ENCODE measurements at places on chromosomes 1 and 21.
A peak's percentile ranks its signal among the peaks of the same experiment; 100 is the strongest.

GRCh38 chr1:53617851-53618499, 121.0 kb downstream of the GLIS1 start:
- no peak for DNase-seq

DNA sequence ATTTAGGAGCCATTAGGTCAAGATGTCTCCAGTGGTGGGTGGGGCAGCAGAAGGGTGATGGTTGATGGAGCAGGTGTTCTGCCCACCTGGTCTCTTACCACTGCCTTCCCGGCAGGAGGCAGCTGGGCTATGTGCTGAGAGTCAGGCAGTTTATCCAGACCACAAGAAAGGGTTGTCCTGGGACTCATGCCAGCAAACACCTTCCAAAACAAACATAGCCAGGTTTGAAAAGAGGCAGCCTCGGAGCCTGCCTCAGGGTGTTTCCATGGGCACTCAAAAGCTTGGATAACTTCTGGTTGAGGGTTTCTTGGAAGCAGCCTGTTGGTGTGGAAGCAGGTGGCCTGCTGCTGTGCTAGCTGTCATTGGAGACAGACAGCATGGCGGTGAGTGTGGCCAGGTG, 187.2 kb downstream of the PCP4 start:
- DNase-seq: no peak

GRCh38 chr1:49229555-49229954, 452.9 kb upstream of the BEND5 start:
- no peak for DNase-seq

DNA sequence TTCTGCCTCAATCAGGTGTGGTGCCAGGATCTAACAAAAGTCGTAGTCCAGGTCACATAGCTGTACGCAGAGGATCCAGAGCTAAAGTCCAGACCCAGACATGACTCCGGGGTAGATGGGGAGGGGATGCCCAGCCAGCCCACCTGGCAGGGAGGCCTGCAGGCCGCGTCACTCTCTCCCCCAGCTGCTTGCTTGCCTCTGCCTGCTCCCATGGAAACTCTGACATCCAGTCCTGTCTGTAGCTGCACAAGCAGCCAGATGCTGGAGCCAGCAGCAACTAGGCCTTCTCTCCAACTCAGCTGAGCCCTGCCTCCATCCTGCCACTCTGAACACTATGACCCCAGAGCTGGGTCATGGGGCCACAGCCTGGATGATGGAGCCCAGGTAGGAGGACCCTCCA, 8.1 kb downstream of the COL8A2 start:
- no peak for DNase-seq

DNA sequence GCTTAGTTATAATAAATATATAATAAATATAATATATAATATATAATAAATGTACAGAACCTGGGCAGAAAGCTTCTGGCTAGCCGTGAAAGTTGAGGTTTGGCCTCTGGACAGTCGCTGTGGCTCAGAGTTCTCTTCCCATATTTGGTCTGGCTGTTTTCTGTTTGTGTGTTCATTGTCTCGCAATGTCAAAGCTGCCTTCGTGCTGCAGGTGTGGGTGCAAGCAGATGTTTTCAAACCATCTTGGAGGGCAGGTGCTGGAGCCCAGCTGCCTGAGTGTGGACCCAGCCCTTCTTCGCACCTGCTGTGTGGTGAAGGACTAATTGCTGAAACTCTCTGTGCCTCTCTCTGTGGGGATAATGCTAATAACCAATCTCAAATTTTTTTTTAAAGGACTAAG, 3.6 kb upstream of the CSTB start:
- no peak for DNase-seq

GRCh38 chr1:212212343-212212742, 72.9 kb upstream of the PPP2R5A start:
- no peak for DNase-seq

- no peak for DNase-seq
These were observed 221.9 kb downstream of the GIPC2 start for GRCh38 chr1:78267513-78268218.

- no peak for DNase-seq
These were observed 76.0 kb downstream of the TIAM1 start for GRCh38 chr21:31268090-31268489.

DNA sequence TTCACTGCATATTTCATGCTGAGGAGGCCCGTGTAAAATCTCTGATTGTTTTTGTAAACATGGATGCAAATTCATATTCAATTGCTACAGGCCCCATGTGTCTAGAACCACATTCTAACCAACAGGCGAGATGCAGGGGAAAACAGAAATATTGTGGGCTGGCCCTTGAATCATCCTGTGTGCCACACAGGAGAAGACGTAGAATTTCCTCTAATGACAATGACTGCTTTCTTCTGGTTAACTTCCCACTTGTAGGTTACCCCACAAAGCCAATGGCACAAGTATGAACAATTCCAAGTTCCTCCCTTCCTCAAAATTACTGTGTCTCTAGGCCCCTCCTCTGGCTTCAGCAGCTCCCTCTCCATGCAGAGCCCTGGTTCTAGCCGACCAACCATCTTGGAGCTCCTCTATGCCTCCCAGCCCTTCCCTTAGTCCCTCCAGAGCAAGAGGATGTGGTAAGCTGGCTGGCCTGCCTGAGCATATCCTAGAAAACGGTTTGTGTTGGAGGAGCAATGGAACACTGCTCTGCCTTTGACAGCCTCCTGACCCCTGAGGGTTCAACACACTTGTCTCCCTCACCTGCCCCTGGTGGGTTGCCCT, 205.2 kb downstream of the HS2ST1 start:
- DNase-seq: no peak

DNA sequence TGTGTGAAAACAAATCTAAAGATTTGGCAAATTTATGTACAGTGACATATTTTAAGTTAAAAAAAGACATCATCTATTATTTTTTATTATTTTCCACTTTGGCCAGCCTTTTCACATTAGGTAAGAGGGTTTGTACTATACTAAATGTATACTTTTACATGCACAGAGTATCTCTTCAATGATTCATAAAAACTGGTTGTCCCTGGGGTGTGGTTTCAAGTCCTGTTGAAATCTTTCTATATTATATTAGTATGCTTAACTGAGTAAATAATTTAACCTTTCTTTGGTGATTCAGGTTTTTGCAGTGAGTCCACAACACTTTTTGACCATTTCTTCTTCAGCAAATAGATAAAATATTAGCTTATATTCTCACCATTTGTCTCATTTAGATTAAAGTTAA, 45.7 kb downstream of the EEIG2 start:
- DNase-seq: no peak

- no peak for DNase-seq
These were observed 47.1 kb upstream of the PLA2G2C start for GRCh38 chr1:20233394-20233793.

- DNase-seq: no peak
These were observed 96.3 kb upstream of the RALGPS2 start for GRCh38 chr1:178628637-178629251.

- DNase-seq: no peak
These were observed 45.3 kb upstream of the PODN start for GRCh38 chr1:53016705-53017104.

DNA sequence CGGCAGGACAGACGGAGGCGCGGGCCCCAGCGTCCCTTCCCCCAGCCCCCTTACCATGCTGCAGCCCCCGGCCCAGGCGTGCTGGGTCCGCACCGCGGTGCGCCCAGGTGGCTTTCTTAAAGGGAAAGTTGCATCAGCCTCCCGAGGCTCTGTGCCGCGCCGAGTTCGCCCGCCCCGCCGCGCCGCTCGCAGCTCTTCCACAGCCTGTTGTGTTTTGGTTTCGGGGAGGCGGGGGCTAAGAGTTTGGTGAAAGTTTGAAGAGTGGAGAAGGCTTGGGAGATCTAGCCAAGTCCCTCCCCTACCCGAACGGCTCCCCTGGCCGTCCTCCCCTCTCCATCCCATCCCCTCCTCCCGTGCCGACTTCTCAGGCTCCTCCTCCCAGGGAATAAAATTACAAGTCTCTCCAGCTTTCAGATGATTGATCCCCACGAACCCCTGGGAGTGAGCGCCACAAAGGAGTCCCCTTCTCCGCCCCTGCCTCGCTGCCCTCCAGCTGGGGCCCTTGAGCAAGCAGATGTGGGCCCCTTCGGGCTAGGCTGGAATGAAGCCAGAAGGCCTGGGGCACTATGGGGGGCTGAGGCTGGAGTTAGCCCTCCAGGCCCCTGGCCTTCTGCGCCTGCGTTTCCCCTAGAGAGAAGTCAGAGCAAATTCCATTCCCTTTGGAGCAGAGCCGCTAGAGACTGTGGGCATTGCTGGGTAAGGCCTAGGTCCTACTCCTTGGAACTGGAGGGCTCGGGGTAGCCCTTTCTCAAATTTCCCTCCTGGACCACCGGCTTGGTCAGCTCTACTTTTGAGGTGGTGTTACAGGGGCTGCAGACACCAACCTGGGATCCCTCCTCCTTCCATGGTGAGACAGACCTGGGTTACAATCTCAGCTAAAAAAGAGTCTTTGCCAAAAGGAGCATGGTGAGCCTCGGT, at the start of gene SLC6A9:
SLC6A9 (minus strand) TSS at position 211 of the 918 bp plus-strand sequence. CDS start 7,185 bp downstream, outside the sequence.
- DNase-seq: peak; percentile 34

GRCh38 chr1:204107892-204108291, 35.0 kb downstream of the SOX13 start:
- no peak for DNase-seq

DNA sequence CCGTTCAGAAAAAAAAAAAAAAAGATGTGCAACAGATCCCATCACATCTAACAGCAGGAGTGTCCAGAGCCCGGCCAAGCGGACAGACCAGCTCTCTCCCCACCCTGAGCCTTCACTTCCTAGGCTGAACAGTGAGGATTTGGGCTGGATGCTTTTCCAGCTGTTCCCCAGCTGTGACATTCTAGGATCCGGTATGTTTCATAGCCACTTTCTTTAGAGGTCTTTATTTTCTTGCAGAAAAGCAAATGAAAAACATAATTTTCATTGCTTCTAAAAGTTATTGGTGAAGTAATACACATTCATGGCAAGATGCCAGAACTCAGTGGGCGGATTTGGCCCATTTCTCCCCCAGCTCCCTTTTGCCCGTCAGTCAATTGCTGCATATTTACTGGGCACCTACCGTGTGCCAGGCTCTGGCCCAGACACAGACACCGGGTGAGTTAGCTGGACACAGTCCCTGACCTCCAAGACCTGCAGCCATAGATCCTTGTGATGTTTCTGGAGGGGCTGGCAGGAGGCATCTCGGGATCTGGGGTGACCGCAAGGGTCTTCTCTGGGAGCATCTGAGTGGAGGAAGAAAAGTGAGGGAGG, 213.7 kb upstream of the VAMP3 start:
- DNase-seq: no peak

DNA sequence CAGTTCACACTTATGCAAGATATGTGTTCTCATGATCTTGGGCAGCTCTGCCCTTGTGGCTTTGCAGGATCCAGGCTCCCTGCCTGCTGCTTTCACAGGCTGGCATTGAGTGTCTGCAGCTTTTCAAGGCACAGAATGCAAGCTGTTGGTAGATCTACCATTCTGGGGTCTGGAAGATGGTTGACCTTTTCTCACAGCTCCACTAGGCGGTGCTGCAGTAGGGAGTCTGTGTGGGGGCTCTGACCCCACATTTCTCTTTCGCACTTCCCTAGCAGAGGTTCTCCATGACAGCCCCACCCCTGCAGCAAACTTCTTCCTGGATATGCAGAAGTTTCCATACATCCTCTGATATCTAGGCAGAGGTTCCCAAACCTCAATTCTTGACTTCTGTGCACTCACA, 500.5 kb downstream of the BRINP3 start:
- DNase-seq: no peak

GRCh38 chr1:8586438-8586837, 231.0 kb downstream of the RERE start:
- no peak for DNase-seq

- no peak for DNase-seq
These were observed 90.6 kb upstream of the NGF start for GRCh38 chr1:115428676-115429075.

DNA sequence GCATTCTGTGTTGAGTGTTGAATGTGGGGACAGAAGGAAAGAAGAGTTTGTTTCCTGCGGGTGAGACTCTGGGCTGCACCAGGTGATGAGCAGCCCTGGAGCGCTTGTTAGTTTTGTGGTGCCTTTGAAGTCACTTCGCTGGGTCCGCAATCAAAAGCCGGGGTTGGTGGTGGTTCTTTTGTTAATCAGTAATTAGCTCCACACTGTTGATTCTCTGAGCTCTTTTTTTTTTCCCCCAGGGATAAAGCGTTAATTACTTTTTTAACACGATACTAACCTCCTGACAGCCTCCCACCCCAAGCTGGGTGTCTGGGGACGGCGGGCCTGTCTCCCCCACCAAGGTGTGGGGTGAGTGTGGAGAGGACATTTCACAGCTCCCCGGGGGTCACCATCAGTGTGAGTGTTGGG, 56.6 kb downstream of the AGPAT3 start:
- DNase-seq: no peak

- no peak for DNase-seq
These were observed 24.2 kb downstream of the MAEL start for GRCh38 chr1:167013108-167013929.

- DNase-seq: no peak
These were observed 877.7 kb downstream of the MRPL39 start for GRCh38 chr21:24729568-24729967.

- no peak for DNase-seq
These were observed 3.7 kb downstream of the KCNA2 start for GRCh38 chr1:110602466-110602865.

- peak; percentile 42 for DNase-seq
These were observed 24.8 kb upstream of the TMEM51 start for GRCh38 chr1:15128520-15129313.

DNA sequence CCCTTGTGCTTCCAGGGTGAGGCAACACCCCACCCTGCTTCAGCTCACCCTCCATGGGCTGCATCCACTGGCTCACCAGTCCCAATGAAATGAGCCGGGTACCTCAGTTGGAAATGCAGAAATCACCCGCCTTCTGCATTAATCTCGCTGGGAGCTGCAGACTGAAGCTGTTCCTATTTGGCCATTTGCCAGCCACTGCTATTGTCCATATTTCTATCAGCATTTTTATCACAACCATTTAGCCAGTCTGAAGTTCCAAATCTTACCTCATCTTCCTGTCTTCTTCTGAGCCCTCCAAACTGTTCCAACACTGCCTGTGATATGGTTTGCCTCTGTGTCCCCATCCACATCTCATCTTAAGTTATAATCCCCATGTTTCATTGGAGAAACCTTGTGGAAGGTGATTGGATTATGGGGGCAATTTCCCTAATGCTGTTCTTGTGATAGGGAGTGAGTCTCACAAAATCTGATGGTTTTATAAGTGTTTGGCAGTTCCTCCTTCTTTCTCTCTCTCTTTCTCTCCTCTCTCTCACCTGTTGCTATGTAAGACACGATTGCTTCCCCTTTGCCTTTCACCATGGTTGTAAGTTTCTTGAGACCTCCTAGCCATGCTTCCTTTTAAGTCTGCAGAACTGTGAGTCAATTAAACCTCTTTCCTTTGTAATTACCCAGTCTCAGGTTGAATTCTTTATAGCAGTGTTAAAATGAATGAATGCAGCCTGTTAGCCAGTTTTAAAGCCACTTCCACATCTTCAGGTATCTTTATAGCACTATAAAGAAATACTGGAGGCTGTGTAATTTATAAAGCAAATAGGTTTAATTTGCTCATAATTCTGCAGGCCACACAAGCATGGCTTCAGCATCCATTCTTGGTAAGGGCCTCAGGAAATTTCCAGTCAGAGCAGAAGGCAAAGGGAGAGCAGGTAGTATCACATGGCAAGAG, 203.5 kb downstream of the FCRL5 start:
- DNase-seq: no peak

GRCh38 chr1:36352125-36352909, 28.9 kb upstream of the EVA1B start:
- no peak for DNase-seq

GRCh38 chr1:25068829-25069228, 138.8 kb upstream of the RUNX3 start:
- DNase-seq: no peak

Measured in stimulated activated CD8-positive, alpha-beta memory T cell treated with anti-CD3 and anti-CD28 coated beads, Interleukin-4, amount 100 ng/mL, for 24 hours (primary cell).